ENCODE measurements at places on chromosomes 3 and 15.
A peak's percentile ranks its signal among the peaks of the same experiment; 100 is the strongest.

GRCh38 chr3:67362686-67363085, 291.7 kb downstream of the SUCLG2 start:
- DNase-seq = no peak

- no peak for DNase-seq
These were observed 504.0 kb upstream of the TGFBR2 start for GRCh38 chr3:30102356-30102755.

- DNase-seq = no peak
These were observed 2.7 kb downstream of the LMAN1L start for GRCh38 chr15:74815121-74815934.

DNA sequence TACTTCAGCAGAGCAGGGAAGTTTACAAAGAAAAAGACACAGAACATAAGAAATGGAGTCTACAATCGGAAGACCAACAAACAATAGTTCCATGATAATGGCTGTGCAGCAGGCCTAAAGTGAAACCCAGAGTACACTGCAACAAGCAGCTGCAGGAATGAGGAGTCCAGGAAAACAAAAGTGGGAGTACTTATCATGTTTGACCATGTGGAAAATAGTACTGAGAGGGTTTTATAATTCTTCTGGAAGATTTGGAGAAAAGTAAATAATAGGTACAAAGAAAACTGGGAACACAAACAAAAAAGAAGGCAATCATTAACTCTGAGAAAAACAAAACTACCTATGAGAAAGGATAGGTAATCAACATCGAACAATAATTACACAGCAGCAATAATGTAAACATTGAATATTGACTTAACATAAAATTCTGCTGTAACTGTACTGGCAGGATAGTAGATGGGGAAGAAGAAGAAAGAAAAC, 87.5 kb downstream of the NEK10 start:
- no peak for DNase-seq

DNA sequence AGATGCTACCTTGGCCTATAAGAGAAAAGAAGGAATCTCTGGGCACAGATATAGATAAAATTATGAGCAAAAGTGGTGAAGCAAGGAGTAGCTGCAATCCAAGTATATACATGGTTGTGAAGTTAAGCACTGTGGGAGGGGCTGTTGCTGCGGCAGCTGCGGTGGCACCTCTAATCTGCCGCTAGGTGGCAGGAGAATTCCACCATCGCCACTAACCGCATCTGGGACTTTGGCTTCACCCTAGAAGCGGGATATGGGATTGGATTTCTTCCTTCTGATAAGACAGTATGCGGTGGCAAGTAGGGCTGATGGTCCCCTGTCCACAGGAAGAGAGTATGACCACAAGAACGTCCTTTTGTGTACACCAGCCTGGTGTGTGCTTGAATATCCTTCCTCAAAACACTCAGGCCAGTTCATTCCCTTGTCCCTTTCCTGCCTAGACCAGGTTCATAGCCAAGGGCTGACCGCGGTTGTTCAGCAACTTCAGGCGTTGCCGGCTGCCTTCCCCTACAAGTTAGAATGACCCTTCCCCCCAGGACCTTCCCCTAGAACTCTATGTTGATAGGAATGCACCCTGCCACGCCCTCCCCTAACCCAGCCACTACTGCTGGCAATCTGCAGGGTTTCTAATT, 5.1 kb downstream of the MAGEL2 start:
- DNase-seq = peak; percentile 26

DNA sequence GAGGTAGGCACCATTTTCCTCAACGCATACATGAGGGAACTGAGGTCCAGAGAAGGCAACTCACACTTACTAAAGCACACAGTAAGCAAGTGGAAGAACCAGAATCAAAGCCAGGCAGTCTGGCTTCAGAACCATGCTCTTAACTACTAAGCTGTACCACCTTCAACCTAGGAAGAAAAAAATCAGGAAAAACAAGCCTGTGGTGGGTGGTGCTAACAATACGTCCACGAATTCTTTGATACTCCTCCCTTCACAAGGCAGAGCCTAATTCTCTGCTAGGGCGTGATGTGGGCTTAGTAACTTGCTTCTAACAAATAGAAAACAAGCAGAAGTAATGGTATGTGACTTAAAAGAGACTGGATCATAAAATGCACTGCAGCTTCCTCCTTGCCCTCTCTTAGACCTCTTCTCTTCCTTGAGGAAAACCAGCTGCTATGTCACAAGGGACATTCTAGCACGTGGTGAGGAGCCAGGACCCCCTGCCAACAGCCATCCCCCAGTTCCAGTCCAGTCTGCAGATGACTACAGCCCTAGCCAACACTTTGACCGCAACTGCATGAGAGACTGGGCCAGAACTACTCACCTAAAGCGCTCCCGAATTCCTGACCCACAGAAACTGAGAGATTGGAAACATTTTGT, 36.9 kb downstream of the HACD2 start:
- DNase-seq = no peak

DNA sequence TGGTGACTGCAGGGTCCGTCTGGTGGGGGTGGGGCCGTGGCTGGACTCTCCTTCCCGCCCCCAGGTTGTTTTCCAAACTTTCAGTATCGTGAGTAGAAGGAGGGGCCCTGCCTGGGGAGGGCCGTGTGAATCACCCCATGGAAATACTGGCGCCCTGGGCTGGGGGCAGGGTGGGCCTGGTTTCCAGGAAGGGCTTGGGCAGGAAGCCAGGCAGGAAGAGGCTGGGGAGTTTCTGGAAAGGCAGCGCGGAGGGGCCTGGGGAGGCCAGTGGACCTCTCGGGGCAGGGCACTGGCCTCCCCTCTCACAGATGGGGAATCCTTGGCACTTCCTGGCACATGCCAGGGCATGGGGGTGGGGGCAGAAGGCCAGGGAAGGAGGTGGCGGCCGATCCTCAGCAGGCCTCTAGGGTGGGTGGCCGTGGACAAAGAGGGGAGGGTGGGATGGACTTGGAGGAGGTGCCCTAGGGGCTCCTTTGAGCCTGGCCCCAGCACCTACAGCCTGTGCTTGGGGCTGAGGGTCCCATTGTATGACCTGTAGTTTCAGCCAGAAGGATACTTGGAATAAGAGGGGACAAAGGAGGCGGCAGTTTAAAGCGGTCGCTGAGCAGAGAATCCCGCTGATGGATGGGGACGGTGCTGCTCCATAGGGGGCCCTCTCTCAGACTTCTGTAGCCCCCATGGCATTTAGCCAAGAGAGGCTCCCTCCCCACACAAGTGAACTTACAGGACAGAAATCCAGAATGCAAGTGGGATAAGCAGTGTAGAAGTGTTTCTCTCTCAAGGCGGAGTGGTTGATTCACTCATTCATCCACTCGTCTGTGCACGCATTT, 56.5 kb upstream of the GATA2 start:
- DNase-seq = no peak
